NCI-H2081 treated with DMSO at 0.1 percent for 48 hours (cell line): ENCODE measurements at places on chromosomes 12 and 14.

- no peak for DNase-seq
Measured at GRCh38 chr12:110342157-110342556, 61.1 kb downstream of the ATP2A2 start.

GRCh38 chr12:65015850-65016249 lies 105.3 kb downstream of the WIF1 start:
- DNase-seq = no peak

DNA sequence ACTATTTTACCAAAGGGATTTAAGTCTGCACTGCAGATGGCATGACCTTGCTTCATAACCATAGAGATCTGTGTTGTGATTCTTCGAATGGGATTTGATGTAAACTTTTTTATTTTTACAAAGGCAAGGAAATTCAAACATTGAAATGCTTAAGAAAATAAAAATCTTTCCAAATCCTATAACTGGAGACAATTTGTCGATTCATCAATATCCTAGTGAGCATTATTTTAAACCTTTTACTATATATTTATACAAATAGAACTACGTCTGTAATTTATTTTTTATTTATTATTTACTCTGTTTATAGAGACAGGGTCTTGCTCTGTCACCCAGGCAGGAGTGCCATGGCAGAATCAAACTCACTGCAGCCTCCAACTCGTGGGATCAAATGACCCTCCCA lies 14.3 kb upstream of the SCAF11 start:
- no peak for DNase-seq

- DNase-seq = no peak
Measured at GRCh38 chr14:89121968-89122620, 294.9 kb downstream of the FOXN3 start.

- no peak for DNase-seq
Measured at GRCh38 chr12:110084314-110085015, 36.1 kb upstream of the C12orf76 start.

DNA sequence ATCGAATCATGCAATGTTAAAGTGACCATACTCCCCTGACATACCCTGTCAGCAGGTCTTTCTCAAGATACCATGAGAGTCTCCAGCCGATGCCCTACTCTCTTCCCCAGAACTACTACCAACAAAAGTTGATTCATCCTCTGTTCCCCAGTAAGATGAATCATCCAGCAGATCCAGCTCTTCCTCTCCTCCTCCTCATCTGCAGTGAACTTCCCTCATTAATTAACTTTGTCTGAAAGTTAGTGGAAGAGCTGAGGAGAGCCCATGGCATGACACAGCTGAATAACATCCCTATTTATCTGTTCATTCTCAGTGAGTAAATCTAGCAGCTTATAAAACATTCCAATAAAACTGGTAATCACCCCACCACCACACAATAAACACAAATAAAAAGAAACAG lies 213.4 kb downstream of the EGLN3 start:
- DNase-seq = no peak

DNA sequence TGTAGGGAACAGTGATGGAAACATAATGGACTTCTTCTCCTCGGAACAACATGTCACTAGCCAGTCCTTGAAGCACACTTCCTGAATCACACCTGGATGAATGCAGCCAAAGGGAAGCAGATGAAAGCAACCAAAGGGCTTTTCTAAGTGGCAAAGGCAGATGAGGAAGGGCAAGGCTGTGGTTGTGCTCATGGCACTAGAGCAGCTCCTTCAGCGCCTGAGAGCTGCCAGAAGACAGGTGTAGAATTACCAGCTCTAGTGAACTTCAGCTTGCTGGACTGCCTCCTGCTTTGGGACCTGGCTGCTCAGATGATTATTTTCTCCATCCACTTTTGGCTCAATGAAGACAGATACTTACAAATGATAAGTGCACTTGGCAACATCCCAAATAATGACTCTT lies 1372.1 kb upstream of the SEL1L start:
- no peak for DNase-seq

DNA sequence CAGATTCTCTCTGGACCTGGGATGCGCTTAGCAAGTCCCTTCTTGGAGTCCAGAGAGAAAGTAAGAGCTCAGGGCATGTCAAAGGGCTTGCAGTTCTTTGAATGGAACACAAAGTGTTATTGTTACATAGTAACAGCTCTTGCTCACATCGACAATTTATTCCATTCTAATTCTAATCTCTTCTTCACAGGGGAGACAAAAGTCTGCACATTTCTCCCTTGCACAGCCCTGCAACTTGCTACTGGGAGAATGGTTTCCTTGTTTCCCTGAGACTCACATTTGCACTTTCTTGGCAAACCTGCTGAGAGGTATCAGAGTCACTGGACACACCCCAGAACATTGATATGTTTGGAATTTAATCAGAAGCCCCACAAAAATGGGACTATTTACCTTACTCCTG lies 209.9 kb upstream of the IGF1 start:
- DNase-seq = no peak

DNA sequence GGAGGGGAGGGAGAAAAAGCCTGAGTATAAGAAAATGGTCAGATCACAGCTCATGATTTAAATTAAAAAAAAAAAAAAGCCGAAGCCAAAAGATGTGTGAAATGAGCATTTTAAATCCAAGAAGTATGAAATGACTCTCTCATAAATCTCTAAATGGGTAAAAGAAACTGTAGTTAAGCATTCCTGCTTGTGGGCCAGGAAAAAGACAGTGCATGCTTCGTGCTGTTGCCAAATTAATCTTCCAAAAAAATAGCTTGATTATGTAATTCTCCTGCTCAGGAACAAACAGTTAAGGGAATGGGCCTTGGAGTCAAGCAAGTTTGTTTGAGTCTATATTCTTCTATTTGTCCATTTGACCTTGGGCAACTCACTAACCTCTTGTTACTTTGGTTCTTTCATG lies 325.4 kb upstream of the SEL1L start:
- no peak for DNase-seq

DNA sequence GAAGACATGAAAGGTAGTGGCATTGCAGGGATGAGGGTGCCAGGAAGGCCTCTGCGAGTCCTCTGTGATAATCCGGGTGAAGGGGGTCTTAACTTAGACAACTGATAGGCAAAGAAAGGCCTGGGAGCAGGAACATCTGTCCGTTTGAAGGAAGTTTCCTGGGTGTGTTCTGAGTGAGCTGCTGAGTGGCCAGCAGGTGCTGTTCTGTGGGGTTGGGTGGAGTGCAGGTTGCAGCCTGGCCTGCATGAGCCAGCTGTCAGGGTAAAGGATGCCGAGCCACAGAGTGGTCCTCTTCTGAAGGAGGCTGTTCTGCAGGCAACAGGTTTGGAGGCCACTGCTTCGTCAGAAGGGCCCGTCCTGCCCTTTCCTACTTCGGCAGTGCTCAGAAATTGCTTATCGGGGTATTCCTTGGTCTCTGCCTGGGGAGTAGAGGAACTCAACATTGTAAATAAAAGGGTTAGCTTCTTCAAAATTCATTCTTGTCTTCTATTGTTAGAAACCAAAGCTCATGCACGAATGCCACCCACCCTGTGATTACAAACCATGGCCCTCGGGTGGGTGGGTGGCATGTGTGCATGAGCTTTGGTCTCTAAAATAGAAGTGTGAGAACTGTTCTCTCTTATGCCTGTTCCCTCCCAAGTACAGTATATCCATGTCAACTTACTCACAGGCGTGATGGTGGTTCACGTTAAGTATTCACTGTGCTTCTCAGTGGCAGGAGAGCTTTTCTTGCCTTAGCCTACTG lies 118.9 kb downstream of the CHST11 start:
- no peak for DNase-seq

GRCh38 chr14:95431199-95432143 lies 85.0 kb downstream of the SYNE3 start:
- DNase-seq = no peak

GRCh38 chr14:65019944-65020566 lies 33.4 kb downstream of the FNTB start:
- DNase-seq = no peak

GRCh38 chr12:69497308-69498026 lies 27.3 kb downstream of the FRS2 start:
- no peak for DNase-seq

DNA sequence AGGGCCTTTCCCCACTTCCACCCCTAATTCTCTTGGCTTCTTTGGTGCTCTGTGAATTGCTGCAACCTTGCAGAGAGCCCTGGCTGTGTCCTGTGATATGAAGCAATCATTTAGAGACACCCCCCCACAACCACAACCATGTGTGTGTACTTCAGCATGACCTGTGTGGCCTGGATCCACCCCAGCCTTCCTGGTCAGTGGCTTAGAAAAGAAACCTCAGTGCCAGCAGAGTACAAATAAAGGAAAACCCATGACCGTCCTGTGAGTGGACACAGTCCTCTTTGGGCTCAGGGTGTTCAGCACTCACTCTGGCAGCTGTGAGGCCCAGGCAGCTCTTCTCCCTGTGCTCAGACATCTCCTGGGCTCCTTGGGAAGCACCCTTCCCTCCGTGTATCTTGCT lies 206.6 kb upstream of the DIO3 start:
- DNase-seq = no peak

DNA sequence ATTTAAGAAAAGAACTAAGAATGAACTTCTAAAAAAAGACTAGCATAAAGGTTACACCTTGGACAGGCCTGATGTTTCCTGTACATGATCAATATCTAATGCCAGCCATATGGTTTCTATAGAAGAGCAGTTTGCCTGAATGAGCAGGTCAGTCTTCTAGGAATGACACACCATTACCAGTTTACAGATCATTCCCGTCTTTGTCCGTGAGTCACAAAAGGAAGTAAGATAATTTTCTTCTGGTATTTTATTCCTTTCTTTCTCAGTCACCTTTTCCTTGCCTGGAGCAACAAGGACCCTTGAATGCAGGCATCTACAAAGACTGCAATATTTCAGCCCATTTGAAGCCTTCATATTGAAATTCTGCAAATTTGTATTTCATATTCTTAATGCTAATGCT lies 44.6 kb upstream of the CNTN1 start:
- DNase-seq = no peak

DNA sequence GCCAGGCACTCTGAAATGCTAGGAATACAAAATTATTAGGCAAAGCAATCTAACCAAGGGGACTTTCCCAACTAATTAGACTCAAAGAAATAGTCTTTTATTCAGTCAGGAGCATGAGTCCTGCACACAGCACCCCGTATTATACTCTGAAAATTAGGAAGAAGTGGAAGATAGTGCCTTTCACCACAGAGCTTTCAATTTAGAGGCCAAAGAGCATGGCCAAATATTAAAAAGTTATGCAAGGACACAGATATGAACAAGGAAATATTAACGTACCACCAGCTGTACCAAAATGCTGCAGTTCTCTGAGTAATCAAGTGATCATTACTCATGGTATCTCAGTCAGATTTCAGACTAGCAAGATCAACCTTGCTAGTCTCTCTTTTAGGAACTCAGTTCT lies 22.6 kb upstream of the MDM2 start:
- DNase-seq = no peak

DNA sequence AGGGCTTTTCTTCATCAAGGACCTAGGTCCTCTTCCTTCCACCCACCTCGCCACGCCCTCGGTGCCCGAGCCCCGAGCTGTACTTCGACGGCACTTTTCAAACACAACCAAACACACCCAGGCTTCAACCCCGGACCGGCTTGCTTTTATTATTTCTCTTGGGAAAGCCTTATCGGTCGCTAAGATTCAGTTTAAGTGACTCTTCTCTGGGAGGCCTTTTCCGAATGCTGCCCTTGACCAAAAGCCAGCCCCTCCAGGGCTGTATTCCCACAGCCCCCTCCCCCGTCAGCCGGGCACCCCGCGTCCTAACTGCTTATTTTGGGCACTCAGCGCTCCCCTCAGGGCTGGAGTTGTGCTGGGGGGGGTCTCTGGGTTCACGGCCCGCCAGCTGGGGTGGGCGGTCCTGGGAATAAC lies 644 bp upstream of the PPP4R4 start:
- DNase-seq = no peak

GRCh38 chr12:69097619-69098368 lies 141.6 kb upstream of the CPSF6 start:
- DNase-seq = no peak

DNA sequence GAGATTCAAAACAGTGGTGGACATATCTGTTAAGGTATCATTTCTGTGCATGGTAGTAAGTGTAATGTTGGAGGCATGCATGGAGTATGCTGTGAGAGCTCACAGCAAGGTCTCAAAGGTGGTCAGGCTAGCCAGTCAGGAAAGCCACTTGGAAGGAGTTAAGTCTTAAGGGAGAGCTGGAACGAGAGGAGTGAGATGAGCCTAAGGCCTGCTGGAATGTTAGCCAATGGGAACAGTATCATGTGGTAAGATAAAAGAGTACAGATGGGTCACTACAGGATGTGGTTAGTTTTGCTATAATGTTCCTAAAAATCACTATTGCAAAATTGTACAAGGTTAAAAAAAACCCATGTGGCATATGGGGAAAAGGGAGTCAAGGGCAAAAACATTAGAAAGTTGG lies 311.7 kb upstream of the E2F7 start:
- DNase-seq = no peak
